ENCODE measurements at places on chromosomes 12 and 14. TPM values are rescaled to one million over a fixed set of nuclear protein-coding genes. Genes with fewer than 3 reads are reported as not detected.

DBX2 gene
- polyA plus RNA-seq = 0.03 TPM

INHBE gene
- 0.09 TPM for polyA plus RNA-seq

PTCSC3 gene
- polyA plus RNA-seq = not detected

ST8SIA1 gene
- polyA plus RNA-seq = 22.3 TPM

LYZ gene
- 40.6 TPM for polyA plus RNA-seq

ADSS1 gene
- polyA plus RNA-seq = 8.4 TPM

B4GALNT1 gene
- polyA plus RNA-seq = 2.7 TPM

PRB2 gene
- not detected for polyA plus RNA-seq

GPR135 gene
- 3.1 TPM for polyA plus RNA-seq

POTEM gene
- polyA plus RNA-seq = not detected

TAS2R9 gene
- polyA plus RNA-seq = not detected

GTF2H3 gene
- 14.7 TPM for polyA plus RNA-seq

TEX52 gene
- not detected for polyA plus RNA-seq

CFAP54 gene
- 0.41 TPM for polyA plus RNA-seq

CFAP251 gene
- polyA plus RNA-seq = 0.52 TPM

ALDH1L2 gene
- polyA plus RNA-seq = 7.8 TPM

REP15 gene
- polyA plus RNA-seq = 0.84 TPM

KRT79 gene
- polyA plus RNA-seq = not detected

TEX22 gene
- polyA plus RNA-seq = 0.13 TPM

PLA2G1B gene
- polyA plus RNA-seq = 0.60 TPM

MYF6 gene
- not detected for polyA plus RNA-seq

LPAR5 gene
- polyA plus RNA-seq = 2.2 TPM
